ENCODE measurements at places on chromosomes 16 and 17.

- DNase-seq, result peak; percentile 5
These were observed 21.9 kb upstream of the CDH5 start for GRCh38 chr16:66344533-66345145.

DNA sequence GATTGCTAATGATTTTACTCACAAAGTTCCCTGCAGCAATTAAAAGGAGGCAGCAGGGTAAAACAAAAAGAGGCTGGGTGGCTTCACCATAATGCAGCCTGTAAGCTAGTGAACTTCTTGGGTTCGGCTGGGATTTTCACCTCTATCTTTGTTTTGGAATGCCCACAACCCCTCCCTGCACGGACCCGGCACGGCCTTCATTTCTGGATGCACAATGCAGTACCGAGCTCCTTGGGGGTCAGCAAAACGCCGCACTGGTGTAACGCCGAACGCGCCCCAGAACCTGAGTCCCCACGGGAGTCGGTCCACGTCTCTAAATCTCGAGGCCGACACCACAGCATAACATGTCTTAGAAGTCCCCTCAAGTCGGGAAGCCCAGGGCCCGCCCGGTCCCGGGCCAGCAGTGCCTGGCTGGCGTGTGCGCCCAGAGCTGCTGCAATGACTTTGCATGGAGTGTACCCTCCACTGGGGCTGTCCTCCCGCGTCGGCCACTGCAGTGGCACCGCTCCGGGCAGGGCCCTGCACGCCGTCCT lies 759 bp downstream of the UBE2O start:
- DNase-seq, result no peak

GRCh38 chr17:35695613-35696012 lies 35.8 kb upstream of the RASL10B start:
- no peak for DNase-seq

- DNase-seq, result no peak
These were observed 14.5 kb upstream of the TNFRSF13B start for GRCh38 chr17:16986391-16986790.

DNA sequence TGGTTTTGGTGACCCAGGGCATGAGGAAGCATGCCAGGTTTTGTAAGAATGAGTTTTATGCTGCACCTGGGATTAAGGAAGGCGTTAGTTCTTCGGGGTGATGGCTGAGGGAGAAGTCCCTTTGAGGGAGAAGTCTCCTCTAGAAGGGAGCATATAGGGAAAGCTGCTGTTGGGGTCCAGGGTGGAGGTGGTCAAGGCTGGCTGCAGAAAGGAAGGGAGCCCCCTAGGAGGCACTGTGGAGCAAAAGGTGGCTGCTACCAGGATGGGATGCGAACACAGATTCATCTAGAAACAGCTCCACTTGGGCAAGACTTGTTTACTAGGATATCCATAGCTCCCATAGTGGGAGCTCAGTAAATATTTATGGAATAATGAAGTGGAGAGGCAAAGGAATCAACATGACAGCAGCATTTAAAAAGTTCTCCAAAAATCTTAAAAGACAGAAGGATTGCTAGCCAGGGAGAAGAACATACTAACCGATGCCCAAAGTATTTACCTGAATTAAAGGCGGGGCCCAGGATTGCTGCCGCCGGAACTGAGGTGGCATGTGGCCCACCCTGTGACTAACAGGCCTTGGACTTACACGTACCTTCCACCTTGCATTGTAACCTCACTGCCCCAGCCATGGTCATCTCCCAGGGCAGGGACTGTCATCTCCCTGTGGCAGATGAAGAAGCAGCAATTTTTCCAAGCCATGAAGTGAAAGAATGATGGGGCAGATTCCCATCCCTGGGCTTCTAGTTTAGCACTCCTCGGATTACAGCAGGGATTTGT lies 7.1 kb upstream of the LPCAT2 start:
- no peak for DNase-seq

- no peak for DNase-seq
These were observed 3.7 kb downstream of the RHBDL3 start for GRCh38 chr17:32269377-32269776.

GRCh38 chr16:9365370-9365728 lies 273.9 kb downstream of the HAPSTR1 start:
- DNase-seq, result peak; percentile 70

- peak; percentile 29 for DNase-seq
These were observed 51.2 kb upstream of the DHX40 start for GRCh38 chr17:59513934-59514841.
